ENCODE measurements at places on chromosomes 5 and 9. TPM values are rescaled to one million over a fixed set of nuclear protein-coding genes. Genes with fewer than 3 reads are reported as not detected.

GRCh38 chr5:141094481-141095262 lies at the start of gene PCDHB2:
TSS of gene PCDHB2 (plus strand) at chr5:141094615. CDS start at chr5:141094791, 176 bp downstream.
- H3K36me3 ChIP-seq: no peaks in the 10 kb centered on the region
- no peaks in the 10 kb centered on the region for H3K27me3 ChIP-seq
- H3K27ac ChIP-seq: no peak within 1 kb of the TSS
- H3K4me3 ChIP-seq: peak within 1 kb of the TSS; percentile 28
- H3K4me1 ChIP-seq: no peaks in the 10 kb centered on the region

The TRUB2 gene
- total RNA-seq: 27.9 TPM

The ANKRD33B gene
- total RNA-seq: 13.5 TPM

The OLFM1 gene
- 5.5 TPM for total RNA-seq

DNA sequence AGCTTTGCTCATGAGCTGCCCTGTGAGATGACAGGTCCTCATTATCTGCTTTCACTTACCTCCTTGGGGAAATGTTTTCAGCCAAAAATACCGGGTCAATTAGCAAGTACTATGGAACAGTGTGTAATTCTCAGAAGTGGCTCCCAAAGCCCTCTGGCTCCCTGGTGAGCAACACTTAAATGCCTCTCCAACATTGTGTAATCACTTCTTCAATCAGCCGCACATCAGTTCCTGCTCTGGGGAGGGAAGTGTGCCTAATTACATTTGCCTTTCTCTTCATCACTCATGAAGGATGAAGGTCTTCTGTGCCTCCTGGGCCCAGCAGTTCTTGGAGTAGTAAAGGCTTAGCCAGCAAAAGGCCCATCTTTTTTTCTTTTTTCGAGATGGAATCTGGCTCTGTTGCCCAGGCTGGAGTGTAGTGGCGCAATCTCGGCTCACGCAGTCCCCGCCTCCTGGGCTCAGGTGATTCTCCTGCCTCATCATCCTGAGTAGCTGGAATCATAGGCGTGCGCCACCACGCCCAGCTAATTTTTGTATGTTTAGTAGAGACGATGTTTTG lies 23.1 kb downstream of the NIM1K start:
- H3K36me3 ChIP-seq: no peaks in the 10 kb centered on the region
- H3K4me3 ChIP-seq: no peak overlapping the region
- no peak overlapping the region for H3K27ac ChIP-seq
- H3K27me3 ChIP-seq: no peaks in the 10 kb centered on the region

GRCh38 chr5:35618781-35619180 lies 1.1 kb downstream of the SPEF2 start:
- no peak overlapping the region for H3K4me3 ChIP-seq
- H3K27ac ChIP-seq: no peak overlapping the region
- H3K36me3 ChIP-seq: no peaks in the 10 kb centered on the region
- H3K4me1 ChIP-seq: peaks cover 6% of the 10 kb centered on the region
- DNase-seq: no peak
- H3K27me3 ChIP-seq: no peaks in the 10 kb centered on the region

The UBTD2 gene
- total RNA-seq: 34.2 TPM

GRCh38 chr5:174307656-174308271 lies 262.3 kb downstream of the NSG2 start:
- no peak overlapping the region for H3K4me3 ChIP-seq
- no peak overlapping the region for H3K27ac ChIP-seq
- no peaks in the 10 kb centered on the region for H3K27me3 ChIP-seq
- H3K4me1 ChIP-seq: peaks cover 4% of the 10 kb centered on the region

The IGIP gene
- 2.4 TPM for total RNA-seq

DNA sequence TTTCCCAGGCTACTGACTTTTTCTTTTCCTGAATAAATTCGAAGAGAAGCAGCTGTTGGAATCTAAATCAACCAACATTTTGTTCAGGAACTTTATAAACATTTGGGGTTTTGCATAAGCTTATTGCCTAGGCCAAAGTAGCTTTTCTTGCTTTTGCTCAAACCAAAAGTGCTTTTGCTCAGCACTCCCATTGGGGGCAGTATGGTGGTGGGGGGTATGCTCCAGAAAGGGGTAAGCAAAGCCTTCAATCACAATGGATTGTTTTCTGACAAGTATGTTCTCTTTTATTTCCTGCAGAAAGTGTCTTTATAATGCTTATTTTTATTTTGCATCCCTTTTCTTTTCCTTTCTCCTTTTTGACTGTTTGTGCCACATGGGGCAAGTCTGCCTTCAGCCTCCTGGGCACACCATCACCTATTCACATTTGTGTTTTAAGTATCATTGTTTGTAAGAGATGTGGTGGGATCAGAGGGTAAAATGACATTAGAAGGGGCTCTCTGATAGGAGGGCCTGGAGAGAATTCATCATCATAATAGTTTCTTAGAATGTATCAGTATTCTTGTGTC lies 86.0 kb downstream of the PRDM6 start:
- no peaks in the 10 kb centered on the region for H3K36me3 ChIP-seq
- H3K4me1 ChIP-seq: no peaks in the 10 kb centered on the region
- DNase-seq: no peak
- H3K27me3 ChIP-seq: peaks cover 3% of the 10 kb centered on the region

DNA sequence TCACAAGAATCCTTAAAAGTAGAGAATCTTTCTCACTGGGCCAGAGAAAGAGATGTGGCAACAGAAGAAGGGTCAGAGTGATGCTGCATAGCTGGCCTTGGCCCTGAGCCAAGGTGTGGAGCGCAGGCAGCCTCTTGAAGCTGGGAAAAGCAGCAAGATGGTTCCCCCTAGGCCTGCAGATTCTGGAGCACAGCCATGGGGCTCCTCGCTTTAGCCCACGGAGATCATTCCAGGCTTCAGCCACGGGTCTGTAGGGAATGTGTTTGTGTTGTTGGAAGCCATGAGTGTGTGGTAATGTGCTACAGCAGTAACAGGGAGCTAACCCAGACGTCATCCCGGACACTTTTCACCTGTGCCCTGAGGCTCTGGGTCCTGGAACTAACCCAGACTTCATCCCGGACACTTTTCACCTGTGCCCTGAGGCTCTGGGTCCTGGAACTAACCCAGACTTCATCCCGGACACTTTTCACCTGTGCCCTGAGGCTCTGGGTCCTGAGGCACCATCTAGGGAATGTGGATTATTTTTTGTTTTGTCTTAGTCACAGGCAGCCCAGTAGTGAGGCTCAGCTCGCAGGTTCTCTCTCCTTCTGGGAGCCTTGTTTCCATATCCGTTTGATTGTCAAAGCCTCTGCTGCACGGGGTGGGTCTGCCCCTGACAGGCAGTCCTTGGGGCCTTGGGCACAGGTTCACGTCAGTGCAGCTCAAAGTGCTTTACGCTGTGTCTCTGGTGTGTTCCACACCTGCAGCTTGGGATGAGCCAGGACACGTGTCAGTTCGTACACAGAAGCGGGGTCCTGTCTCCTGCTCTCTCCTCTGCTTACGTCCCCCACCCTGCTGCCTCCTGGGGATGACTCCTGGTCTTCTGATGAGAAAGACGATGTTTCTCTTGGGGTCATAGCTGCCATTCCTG lies 56.3 kb upstream of the EXOC3 start:
- no peak overlapping the region for H3K27ac ChIP-seq
- H3K36me3 ChIP-seq: peaks cover 7% of the 10 kb centered on the region
- peaks cover 2% of the 10 kb centered on the region for H3K4me1 ChIP-seq
- H3K27me3 ChIP-seq: no peaks in the 10 kb centered on the region
- no peak overlapping the region for H3K4me3 ChIP-seq
- no peak for DNase-seq

GRCh38 chr9:75910731-75911130 lies 20.3 kb downstream of the PCSK5 start:
- no peaks in the 10 kb centered on the region for H3K36me3 ChIP-seq
- H3K4me3 ChIP-seq: no peak overlapping the region
- no peaks in the 10 kb centered on the region for H3K4me1 ChIP-seq
- H3K27ac ChIP-seq: no peak overlapping the region
- DNase-seq: no peak
- no peaks in the 10 kb centered on the region for H3K27me3 ChIP-seq

The CACNA1B gene
- total RNA-seq: 3.5 TPM

DNA sequence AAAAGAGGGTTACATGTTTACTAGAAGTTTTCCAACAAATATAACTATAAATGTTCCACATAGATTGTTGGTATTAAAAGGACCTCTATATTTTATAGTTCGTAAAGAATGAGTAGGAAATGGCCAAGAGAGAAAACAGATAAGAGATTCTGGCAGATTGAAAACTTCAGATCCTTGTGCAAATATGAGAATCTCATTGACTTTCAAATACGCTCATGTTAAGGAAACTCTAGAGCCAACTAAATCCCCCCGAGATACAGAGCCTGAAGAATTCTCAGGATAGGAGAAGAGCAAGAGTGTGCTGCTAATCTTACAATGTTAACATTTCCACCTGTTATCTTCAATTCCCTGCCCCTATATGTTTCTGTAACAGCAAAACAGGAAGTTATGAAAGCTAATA lies 159.0 kb upstream of the OR13F1 start:
- H3K27me3 ChIP-seq: no peaks in the 10 kb centered on the region
- DNase-seq: no peak
- no peak overlapping the region for H3K27ac ChIP-seq

The NMUR2 gene
- total RNA-seq: not detected

- H3K36me3 ChIP-seq: no peaks in the 10 kb centered on the region
- H3K27ac ChIP-seq: peak overlapping the region; percentile 92
- H3K27me3 ChIP-seq: no peaks in the 10 kb centered on the region
These were observed 4.6 kb downstream of the IER5L start for GRCh38 chr9:129173296-129174101.

- no peaks in the 10 kb centered on the region for H3K27me3 ChIP-seq
- H3K36me3 ChIP-seq: no peaks in the 10 kb centered on the region
- DNase-seq: no peak
- no peak overlapping the region for H3K27ac ChIP-seq
- H3K4me1 ChIP-seq: no peaks in the 10 kb centered on the region
These were observed 509.1 kb downstream of the DTWD2 start for GRCh38 chr5:118479285-118479684.

The PCDHGA12 gene
- total RNA-seq: 1.6 TPM

The PTPN3 gene
- total RNA-seq: 1.1 TPM

Measured in astrocyte (in vitro differentiated cells and primary cell).